Right forelimb (tissue), 1 donor: ENCODE measurements at places on chromosomes 16 and 17.
A peak's percentile ranks its signal among the peaks of the same experiment; 100 is the strongest.

- no peak for DNase-seq
These were observed 1.5 kb downstream of the GRB7 start for GRCh38 chr17:39738983-39739884.

- DNase-seq, result no peak
These were observed 13.8 kb upstream of the WDR45B start for GRCh38 chr17:82661717-82662683.

DNA sequence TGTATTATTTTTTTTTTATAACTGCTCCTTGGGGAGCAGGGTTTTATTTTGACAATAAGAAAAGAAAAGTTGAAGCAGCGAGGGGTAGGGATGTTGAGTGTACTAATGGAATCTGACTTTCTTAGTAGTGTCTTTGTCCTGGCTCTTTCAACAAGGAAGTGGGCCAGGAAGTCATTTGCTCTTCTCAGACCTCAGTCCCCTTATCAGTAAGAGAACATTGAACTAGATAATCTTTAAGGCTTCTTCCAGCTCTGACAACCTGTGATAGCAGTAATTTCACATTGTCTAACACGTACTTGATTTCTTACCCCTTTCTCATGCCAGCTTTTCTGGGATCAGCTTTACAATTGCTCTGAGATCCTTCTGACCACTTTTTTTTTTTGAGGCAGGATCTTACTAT, 8.3 kb downstream of the LIG3 start:
- DNase-seq, result no peak

GRCh38 chr17:72839131-72839725, 253.3 kb downstream of the SLC39A11 start:
- no peak for DNase-seq

DNA sequence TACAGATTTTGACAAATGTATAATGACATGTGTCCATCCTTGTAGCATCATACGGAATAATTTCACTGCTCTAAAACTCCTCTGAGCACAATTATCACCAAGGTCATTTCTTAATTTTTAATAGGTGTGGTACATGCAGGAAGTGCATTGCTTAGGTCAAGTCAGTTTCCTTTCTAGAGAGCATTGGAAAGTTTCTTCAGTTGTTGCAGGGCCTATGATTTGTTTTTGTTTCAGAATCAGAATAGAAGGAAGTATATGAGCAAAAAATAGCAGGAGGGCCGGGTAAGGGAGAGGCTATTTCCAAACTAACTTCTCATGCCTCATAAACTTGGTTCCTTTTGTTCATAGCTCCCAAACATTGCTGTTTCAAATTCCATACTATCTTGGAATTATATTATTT, 24.0 kb upstream of the SLFN5 start:
- no peak for DNase-seq

GRCh38 chr17:51147650-51148049, 5.7 kb upstream of the NME1 start:
- no peak for DNase-seq

- no peak for DNase-seq
These were observed 2.0 kb upstream of the NTAN1 start for GRCh38 chr16:15057681-15058417.

DNA sequence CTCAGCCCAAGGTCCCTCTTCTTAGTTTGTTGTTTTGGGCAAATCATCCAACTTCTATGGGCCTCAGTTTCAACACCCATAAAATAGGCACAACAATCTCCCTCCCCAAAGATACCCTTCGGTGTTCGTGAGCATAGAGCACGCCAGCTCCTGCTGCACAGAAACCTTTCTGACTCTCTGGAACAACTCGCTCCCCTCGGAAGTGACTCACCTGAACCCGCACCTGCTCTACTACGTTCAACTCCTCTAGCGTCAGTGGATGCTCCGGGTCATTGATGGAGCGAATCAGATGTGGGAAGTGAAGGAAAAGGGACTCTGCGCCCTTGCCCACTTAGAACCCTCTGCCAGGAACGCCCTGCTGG, 445 bp downstream of the CIAO2B start:
- no peak for DNase-seq

DNA sequence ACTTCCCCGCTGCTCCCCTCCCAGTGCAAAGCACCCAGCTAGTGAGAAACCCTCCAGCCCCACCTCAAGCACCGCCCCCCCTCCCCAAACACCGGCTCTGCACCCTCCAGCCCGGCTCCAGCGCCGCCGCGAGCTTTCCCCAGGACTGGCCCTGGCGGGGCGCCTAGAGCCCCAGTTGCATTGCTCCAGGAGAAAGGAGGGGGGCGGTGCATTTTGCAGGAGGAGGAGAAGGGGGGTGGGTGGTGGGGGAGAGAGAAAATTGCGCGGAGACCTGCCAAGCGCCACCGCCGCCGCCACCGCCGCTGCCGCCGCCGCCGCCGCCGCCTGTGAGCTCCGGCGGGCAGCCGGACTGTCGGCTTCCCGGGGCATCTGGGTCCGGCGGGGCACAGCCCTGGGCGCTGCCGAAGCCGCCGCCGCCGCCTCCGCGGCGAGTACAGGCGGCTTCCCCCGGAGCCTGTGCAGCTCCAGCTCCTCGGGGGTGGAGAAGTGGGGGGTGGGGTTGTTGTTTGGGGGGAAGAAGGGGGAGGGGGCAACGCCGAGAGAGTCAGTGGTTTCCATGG, 333 bp upstream of the NOG start:
- peak; percentile 80 for DNase-seq

DNA sequence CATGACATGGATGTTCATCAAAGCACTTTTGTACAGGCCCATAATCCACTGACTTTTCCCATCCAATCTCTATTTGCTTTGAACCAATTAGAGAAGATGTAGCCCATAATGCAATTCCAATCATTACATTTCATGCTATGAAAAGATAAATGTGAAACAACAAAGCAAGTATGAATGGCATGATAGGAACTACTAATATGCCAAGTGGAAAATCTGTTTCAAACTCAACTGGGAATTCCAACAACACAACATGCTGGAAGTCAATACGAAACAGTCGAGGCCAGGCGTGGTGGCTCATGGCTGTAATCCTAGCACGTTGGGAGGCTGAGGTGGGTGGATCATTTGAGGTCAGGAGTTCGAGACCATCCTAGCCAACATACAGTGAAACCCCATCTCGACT, 39.6 kb upstream of the TMEM97 start:
- DNase-seq, result no peak

- DNase-seq, result no peak
These were observed 71.6 kb downstream of the PGS1 start for GRCh38 chr17:78449983-78450595.

GRCh38 chr17:33115366-33115765, 123.7 kb downstream of the SPACA3 start:
- no peak for DNase-seq

DNA sequence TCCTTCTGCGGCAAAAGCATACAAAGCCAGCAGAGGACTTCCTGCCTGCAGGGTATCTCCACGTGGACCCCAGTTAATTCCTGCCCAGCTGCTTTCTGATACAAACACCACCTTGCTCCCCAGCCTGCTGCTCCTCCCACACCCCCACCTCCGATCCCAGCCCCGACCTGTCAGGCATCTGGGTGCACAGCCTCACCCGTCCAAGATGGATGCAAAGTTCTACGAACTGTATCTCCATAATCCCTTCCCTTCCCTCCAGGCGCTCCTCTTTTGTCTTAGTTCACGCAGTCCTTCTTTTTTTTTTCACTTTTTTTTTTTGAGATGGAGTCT, 15.6 kb upstream of the FOXJ1 start:
- no peak for DNase-seq
